Activated T-helper 17 cell treated with anti-CD3 and anti-CD28 coated beads, Interleukin-2, amount 50 U/mL, for 72 hours (primary cell): ENCODE measurements at places on chromosomes 1 and 21.
A peak's percentile ranks its signal among the peaks of the same experiment; 100 is the strongest.

DNA sequence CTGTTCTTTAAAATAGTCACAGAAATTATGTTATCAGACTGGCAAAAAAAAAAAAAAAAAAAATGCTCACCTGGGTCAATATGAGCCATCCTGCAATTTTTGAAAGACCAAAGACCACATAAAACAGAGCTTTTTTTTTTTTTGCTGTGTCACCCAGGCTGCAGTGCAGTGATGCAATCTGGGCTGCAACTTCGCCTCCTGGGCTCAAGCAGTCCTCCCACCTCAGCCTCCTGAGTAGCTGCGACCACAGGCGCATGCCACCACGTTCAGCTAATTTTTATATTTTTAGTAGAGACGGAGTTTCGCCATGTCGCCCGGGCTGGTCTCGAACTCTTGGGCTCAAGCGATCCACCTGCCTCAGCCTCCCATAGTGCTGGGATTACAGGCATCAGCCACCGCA is 62.8 kb downstream of the RGS13 start:
- H3K27me3 ChIP-seq: peaks cover 4% of the 10 kb centered on the region
- H3K36me3 ChIP-seq: no peaks in the 10 kb centered on the region
- ATAC-seq: no peak
- no peak overlapping the region for H3K4me3 ChIP-seq
- no peak overlapping the region for H3K27ac ChIP-seq

DNA sequence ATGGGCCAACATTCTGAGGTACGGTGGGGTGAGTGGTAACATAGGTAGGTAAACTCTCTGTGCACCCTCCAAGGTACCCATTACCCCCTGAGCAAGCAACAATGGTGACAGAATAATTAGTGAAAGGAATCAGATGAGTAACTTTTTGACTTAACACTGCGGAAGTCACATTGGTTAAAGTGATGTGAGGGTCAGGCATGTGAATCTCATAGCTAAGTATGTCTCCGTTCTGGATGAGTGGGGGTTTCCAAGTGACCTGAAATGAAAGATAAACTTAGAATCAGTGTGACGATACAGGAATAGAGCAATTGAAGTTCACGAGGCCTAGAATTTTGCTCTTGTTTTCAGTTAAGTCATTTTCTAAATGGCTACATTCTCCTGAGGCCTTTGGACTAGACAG is 311.7 kb downstream of the KCTD3 start:
- ATAC-seq: no peak
- no peak overlapping the region for H3K27ac ChIP-seq
- no peaks in the 10 kb centered on the region for H3K36me3 ChIP-seq
- H3K4me1 ChIP-seq: no peaks in the 10 kb centered on the region

GRCh38 chr1:2349806-2350205 is 41.5 kb downstream of the MORN1 start:
- H3K36me3 ChIP-seq: no peaks in the 10 kb centered on the region
- H3K27me3 ChIP-seq: no peaks in the 10 kb centered on the region
- H3K4me1 ChIP-seq: no peaks in the 10 kb centered on the region
- no peak overlapping the region for H3K4me3 ChIP-seq
- no peak overlapping the region for H3K27ac ChIP-seq

- H3K36me3 ChIP-seq: no peaks in the 10 kb centered on the region
- H3K4me1 ChIP-seq: peaks cover 2% of the 10 kb centered on the region
Observed at GRCh38 chr21:33121715-33122475, 52.0 kb downstream of the OLIG1 start.

DNA sequence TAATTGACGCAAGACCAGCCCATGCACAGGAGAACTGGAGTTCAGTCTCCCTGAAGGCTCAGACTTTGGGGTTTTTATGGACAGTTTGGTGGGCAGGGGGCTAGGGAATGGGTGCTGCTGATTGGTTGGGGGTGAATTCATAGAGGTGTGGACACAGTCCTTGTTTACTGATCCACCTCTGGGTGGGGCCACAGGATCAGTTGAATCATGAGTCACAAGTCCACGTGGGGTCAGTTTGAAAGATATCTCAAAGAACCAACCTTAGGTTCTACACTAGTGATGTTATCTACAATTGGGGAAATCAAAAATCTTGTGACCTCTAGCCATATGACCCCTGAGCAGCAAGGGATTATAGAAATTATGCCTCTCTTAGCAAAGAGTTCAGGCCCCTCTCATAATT is 127.9 kb upstream of the L1TD1 start:
- no peaks in the 10 kb centered on the region for H3K27me3 ChIP-seq
- peaks cover 30% of the 10 kb centered on the region for H3K36me3 ChIP-seq
- H3K4me3 ChIP-seq: no peak overlapping the region
- no peak overlapping the region for H3K27ac ChIP-seq
- no peak for ATAC-seq
- H3K4me1 ChIP-seq: no peaks in the 10 kb centered on the region

GRCh38 chr1:119975006-119975405 is 78.7 kb upstream of the ADAM30 start:
- peaks cover 33% of the 10 kb centered on the region for H3K36me3 ChIP-seq
- ATAC-seq: no peak
- peak overlapping the region; percentile 24 for H3K27ac ChIP-seq

GRCh38 chr21:34313116-34313515 is 50.7 kb upstream of the KCNE2 start:
- H3K4me3 ChIP-seq: no peak overlapping the region
- H3K27me3 ChIP-seq: peaks cover 3% of the 10 kb centered on the region
- ATAC-seq: no peak
- H3K27ac ChIP-seq: no peak overlapping the region

DNA sequence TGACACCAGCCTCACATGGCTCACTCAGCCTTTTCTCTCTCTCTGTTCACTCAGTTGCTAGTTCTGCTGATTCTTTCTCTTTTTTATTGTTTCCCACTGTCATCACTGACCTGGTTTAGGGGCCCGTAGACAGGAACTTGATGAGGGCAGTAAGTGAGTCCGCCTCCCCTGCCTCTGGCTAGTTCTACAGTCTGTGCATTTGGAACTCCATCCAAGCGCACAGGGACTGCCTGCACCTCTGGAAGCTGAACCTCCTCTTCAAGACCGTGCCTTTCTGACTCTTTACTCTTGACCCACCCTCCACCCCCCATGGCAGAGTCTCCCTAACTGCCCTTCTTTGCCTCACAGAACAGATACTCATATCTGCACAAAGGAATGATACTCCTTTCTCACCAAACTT is 4.2 kb downstream of the TENT5C start:
- no peak for ATAC-seq
- peak overlapping the region; percentile 96 for H3K4me3 ChIP-seq
- H3K27me3 ChIP-seq: no peaks in the 10 kb centered on the region
- peak overlapping the region; percentile 16 for H3K27ac ChIP-seq

GRCh38 chr1:178485541-178485981 is 11.2 kb downstream of the CLEC20A start:
- no peak overlapping the region for H3K4me3 ChIP-seq
- H3K27me3 ChIP-seq: peaks cover 17% of the 10 kb centered on the region
- H3K4me1 ChIP-seq: no peaks in the 10 kb centered on the region
- no peaks in the 10 kb centered on the region for H3K36me3 ChIP-seq

DNA sequence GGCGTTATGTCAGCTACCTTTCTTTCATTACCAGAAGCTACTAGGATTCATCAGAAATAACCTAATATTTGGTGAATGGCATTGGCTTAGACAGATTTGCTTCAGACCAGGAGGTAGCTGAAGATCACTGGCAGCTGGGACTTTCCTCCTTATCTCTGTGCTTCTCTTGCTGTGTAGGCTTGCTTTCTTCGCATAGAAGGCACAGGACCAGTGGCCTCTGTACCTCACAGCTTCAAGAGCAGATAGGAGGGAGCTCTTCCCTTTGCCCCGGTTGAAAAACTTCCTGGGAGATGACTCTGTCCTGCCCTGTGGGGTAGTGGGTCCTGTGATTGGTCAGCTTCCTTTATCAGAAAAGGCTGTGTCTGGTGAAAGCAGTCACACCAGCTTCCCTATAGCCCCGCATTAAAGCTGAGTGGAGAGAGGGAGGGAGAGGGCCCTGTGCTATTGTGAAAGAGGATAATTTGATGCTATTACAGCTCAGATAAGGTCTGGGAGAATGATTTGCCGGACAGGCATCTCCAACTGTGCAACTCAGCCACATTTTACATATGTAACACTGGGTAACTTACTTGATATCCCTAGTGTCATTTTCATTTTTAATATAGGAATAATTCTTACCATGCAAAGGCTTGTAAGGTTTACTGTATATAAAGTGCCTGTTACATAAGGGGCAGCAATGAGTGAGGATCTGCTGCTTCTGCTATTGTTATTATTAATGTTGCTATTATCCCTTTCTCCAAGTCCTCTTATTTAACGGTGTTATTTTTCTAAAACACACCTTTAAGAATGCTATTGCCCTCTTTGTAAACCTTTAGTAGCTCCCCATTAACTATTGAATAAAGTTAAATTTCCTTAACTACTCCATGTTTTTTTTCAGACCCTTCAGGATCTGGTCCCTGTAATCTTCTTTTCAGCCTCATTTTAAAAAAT is 31.6 kb downstream of the OSBPL9 start:
- H3K27me3 ChIP-seq: no peaks in the 10 kb centered on the region
- no peak overlapping the region for H3K27ac ChIP-seq
- no peak overlapping the region for H3K4me3 ChIP-seq
- ATAC-seq: no peak
- H3K4me1 ChIP-seq: peaks cover 4% of the 10 kb centered on the region
- H3K36me3 ChIP-seq: peaks cover 16% of the 10 kb centered on the region

DNA sequence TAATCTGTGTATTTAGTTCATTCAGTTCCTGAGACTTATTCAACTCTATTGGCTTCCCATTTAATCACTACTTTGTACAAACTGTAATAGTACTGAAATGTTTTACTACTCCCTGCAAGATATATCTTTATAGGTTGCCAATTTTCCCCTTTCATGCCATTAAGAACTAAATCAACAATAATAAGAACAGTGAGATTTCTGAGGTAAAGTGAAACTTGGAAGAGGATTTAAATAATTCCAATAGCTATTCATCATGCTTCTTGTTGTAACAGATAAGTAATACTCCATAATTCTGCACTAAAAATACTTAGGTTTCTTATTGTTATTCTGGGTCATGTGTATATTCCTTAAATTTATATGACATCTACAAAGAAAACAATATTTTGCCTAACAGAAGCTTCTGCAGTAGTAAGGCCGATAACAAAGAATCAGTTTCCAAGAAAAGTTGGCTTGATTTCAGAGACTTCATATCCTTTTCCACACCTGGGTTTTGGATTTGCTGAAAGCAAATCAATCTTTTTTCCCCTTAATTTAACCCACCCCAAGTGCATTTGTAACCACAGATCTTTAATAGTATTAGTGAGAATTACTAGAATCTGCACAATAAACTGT is 258.3 kb downstream of the FAF1 start:
- no peaks in the 10 kb centered on the region for H3K27me3 ChIP-seq
- no peak overlapping the region for H3K4me3 ChIP-seq
- no peak overlapping the region for H3K27ac ChIP-seq
- H3K4me1 ChIP-seq: no peaks in the 10 kb centered on the region
- ATAC-seq: no peak
